Activated gamma-delta T cell treated with anti-CD3 and anti-CD28 coated beads, Interleukin-2, amount 50 U/mL, for 16 hours (primary cell): ENCODE measurements at places on chromosomes 5 and 9.

- DNase-seq: no peak
Observed at GRCh38 chr9:122126331-122127261, 33.0 kb downstream of the NDUFA8 start.

DNA sequence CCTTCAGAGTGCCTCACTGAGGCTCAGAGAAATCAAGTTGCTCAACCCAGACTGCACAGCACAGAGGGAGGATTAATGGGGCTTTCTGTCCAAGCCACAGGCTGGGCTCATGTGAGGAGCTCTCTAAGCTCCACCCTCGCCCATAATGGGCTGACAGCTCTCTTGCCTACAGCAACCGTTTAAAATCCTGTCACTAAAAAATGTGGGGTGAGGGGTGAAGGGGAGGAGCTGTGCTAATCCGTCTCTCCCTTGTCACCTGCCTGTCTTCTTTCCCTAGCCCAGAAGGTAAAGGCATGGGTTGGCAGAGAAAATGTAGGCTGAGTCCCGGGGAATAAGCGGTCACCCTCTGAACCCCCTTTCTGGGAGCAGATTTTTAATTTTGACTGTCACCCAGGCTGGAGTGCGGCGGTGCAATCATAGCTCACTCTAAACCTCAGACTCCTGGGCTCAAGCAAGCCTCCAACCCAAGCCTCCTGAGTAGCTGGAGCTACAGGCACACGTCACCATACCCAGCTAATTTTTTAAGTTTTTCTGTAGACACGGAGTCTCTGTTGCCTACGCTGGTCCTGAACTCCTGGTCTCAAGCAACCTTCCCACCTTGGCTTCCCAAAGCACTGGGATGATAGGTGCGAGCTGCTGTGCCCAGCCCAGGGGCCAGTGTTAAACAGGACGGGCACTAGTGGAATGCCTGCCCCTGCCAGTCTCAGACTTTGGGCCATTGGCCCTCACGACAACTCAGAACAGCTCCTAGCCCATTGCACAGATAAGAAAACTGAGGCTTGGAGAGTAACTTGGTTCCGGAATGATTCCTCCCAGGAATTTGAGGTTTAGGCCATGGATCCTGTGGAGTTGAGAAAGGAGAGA, 89.5 kb downstream of the LMX1B start:
- DNase-seq: no peak

- no peak for DNase-seq
Observed at GRCh38 chr5:5360941-5361520, 61.4 kb upstream of the ICE1 start.

DNA sequence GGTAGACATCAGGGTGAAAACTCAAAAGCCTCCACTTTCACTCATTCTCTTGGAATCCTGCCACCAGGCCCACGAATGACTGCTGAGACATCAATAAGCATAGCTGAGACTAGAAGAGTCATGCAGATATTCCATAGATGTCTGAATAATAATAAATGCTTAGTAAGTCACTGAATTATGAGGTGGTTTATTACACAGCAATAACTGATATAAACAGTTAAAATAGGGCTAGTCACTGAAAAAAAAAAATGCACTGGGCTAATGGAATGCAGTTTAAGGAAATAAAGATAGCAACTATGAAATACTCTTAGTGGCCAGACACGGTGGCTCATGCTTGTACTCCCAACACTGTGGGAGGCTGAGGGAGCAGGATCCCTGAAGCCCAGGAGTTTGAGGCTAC, 262.8 kb upstream of the CDH6 start:
- DNase-seq: no peak

GRCh38 chr9:13615660-13616490, 336.4 kb upstream of the MPDZ start:
- no peak for DNase-seq

GRCh38 chr5:80151890-80152289, 104.0 kb downstream of the SERINC5 start:
- DNase-seq: no peak

DNA sequence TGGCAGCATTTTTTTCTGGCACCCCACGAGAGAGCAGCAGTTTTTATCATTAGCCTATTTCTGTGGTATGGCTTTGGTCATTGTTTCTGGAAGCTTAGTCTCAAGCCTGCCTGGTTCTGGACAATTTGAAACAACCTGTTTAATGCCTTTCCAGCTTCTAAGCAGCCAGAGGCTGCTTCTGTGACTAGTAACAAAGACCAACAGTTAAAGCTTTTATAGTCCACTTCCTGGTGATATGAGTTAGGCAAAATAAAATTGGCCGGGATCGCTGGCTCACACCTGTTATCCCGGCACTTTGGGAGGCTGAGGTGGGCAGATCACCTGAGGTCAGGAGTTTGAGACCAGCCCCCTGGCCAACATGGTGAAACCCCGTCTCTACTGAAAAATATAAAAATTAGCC, 24.0 kb downstream of the LYRM7 start:
- no peak for DNase-seq

DNA sequence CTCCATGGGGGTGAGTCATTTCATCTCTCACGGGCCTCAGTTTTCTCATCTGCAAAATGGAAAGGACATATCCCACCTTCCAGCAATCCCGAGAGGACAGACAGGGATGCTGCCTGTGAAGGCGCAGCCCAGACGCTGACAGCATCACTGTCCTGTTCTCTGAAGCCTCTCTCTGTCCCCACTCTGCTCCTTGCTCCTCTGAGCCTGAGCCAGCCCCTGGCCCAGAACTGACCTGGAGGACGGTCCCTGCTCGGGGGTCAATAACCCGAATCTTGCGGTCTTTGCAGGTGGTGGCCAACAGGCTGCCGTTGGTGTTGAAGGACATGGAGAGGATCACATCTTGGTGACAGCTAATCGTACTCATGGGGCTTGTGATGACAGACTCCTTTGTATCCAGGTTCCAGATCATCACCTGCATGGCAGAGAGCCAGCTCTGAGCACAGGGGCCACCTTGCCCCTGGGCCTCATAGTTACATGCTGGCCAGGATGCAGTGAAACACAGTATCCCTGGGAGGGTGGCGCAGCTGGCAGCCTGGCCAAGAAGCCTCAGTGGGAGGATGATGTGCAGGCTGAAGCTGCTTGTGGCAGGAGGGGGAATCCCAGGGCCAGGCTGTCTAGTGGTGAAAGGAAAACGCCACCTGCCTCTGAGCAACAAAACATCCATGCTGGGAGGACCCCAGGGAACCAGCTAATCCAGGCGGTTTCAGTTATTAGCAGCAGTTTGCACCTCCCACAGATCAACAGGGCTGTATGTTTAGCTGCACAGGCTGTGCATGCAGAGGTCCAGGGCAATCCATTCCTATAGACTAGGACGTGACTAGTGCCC, 14.0 kb upstream of the TRIM14 start:
- no peak for DNase-seq

DNA sequence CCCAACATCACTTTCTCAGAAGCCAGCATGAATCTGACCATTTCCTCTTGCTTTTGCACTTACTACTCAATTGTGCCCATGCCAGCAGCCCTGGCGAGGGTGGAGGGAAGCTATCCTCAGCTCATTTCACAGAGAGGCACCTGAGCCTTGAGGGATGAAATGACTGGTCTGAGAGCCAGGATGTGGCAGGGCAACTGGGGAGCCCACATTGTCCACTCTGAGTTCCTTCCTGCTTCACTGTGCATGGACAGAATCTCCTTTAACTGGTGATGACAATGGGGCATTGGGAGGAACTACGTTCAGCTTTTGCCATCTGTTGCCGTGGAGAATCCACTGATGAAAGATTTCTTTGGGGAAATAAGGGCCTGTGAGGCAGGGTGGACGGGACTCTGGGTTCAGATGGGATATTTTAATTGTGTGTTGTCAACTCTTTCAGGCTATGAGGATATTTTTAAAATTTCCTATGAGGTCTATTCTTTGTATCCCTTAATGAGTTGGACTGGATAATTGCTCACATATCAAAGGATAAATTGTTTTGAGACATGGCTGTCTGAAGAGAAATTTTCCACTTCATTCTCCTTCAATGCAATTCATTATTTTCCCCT, 78.3 kb downstream of the TNC start:
- no peak for DNase-seq

- DNase-seq: no peak
Observed at GRCh38 chr5:176371621-176372539, 6.6 kb downstream of the ARL10 start.

DNA sequence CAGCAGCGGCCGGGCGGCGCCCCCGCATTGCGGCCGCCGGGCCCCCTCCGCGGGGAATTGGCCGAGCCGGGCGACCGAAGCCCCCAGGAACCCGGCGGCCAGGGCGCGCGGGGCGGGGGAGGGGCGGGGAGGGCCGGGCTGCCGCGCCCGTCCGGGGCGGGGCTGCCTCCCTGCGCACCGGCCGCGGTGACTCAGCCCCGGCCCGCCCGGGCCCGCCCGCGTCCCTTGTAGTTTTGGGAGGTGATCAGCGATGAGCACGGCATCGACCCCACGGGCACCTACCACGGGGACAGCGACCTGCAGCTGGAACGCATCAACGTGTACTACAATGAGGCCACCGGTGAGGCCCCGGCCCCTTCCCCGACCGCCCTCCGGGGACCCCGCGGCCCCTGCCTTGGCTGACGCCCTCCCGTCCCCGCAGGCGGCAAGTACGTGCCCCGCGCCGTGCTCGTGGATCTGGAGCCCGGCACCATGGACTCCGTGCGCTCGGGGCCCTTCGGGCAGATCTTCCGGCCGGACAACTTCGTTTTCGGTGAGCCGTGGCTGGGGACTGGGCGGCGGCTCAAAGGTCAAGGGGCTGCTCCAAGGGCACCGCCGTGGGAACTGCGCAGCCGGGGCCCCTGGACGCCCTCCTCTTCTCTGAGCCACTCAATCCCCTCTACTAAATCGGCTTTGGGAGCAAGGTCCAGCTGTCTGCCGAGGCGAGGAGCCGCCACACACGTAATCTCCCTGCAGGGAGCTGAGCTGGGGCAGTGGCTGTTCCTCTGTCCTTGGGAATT, 592 bp downstream of the TUBB4B start:
- peak; percentile 57 for DNase-seq

GRCh38 chr9:32463500-32464293, 62.3 kb downstream of the RIGI start:
- no peak for DNase-seq

DNA sequence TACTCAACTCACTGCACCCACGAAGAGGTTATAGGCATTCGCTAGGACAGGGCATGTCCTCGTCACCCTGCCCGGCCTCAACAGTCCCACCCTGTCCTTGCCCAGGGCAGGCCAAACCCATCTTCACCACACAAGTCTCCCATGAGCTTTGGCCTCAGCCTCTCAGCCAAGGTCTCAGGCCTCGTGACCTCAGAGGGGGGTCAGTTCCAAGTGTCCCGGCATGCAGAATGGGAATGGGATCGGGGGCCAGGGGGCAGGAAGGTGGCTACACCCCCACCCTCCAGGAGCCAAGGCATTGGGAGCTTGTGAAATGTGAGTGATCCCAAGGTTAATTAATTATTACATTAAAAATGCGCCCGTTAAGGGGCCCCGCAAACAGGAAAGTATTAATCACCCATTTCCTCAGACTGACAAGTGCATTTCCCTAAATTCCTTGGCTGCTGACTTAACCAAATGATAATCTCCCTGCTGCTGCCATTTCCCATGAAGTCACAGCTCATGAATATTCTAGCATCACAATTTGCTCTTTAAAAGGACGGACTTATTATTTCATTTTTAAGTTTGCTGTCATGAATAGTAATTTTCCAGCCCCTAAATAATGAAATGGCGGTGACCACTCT, 8.0 kb upstream of the UBAC1 start:
- DNase-seq: no peak

DNA sequence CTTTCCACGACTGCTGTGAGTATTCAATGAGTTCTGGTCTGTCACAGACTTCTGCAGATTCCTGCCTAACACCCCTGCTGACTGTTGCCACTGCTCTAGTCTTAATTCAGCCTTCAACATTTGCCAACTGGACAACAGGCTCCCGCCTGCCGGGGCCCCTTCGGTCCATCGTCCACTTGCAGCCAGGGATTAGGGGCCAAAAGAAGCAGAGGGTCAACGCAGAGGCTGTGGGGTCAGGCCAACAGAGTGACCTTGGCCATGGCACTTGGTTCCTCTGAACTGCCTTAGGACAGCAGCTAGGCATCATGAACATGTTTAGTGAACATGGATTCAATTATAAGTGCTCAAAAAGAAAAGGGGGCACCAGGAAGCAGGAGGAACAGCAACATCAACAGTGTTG, 28.7 kb downstream of the MORN5 start:
- DNase-seq: no peak

- DNase-seq: no peak
Observed at GRCh38 chr9:6525326-6526045, 112.5 kb downstream of the UHRF2 start.

GRCh38 chr5:163366757-163367156, 70.6 kb upstream of the CCNG1 start:
- no peak for DNase-seq

DNA sequence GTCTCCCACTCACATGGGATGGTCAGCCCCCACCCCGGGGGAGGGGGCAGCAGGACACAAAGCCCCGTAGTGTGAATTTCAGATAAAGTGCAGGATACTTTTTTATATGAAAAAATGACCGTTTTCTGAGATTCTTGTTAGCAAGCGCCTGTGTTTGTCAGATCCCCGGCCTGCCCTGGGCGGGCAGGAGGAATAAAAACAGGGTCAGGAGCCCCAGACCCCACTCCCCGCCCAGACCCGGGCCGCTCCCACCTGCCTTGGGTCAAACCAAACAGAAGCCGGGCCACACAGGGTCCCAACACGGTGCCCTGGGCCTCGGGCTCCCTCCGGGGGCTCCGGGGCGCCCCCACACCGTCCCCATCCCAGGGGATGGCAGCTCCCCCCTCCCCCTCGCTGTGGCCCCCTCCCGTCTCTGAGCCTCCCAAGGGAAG, 13.5 kb upstream of the NRARP start:
- DNase-seq: no peak

DNA sequence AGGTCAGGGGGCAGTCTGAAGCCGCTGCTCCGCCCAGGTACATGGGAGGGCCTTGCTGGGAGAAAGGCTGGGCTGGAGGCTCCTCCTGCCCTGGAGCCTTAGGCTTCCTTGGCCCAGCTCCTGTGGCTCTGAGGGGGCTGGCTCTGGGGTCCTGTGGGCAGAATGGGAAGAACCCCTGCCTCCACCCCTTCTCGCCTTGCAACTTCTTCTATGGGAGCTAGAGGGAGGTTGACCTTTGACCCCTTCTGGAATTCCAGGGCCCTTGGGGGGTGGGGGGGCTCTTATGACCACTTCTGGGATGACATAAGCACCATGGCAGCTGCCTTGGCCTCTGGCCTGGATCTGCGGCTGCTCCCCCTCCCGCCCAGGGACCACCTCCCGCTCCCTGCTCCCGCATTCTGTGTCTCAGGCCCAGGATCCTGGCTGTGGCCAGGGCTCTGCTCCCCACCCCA, 32.2 kb downstream of the IER5L start:
- DNase-seq: no peak

- no peak for DNase-seq
Observed at GRCh38 chr5:79845448-79846197, 145.4 kb downstream of the MTX3 start.

DNA sequence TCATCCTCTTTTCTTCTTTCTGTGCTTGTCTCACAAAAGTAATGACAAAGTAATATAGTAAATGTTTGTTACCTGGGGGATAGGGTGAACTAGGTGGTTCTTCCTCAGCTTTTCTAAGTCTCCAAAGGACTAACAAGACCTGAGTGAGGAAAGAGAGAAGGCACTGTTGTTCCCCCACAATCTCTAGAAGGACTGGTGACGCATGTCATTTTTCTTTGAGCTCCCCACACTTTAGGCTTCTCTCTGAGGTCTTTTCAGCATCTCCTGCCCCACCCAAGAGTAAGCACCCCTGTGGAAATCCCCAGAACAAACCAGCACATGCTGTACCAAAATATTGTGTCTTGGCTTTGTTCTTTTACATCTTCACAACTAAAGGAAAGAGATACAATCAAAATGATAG, 2.4 kb upstream of the IL7R start:
- peak; percentile 65 for DNase-seq

- DNase-seq: no peak
Observed at GRCh38 chr5:143770450-143770849, 41.5 kb upstream of the HMHB1 start.
